GM04504 (cell line): ENCODE measurements at places on chromosomes 12 and 14.

GRCh38 chr12:125038976-125039625, 26.1 kb upstream of the AACS start:
- no peak for DNase-seq

- DNase-seq: no peak
Observed at GRCh38 chr14:89544636-89545301, 127.7 kb upstream of the FOXN3 start.

DNA sequence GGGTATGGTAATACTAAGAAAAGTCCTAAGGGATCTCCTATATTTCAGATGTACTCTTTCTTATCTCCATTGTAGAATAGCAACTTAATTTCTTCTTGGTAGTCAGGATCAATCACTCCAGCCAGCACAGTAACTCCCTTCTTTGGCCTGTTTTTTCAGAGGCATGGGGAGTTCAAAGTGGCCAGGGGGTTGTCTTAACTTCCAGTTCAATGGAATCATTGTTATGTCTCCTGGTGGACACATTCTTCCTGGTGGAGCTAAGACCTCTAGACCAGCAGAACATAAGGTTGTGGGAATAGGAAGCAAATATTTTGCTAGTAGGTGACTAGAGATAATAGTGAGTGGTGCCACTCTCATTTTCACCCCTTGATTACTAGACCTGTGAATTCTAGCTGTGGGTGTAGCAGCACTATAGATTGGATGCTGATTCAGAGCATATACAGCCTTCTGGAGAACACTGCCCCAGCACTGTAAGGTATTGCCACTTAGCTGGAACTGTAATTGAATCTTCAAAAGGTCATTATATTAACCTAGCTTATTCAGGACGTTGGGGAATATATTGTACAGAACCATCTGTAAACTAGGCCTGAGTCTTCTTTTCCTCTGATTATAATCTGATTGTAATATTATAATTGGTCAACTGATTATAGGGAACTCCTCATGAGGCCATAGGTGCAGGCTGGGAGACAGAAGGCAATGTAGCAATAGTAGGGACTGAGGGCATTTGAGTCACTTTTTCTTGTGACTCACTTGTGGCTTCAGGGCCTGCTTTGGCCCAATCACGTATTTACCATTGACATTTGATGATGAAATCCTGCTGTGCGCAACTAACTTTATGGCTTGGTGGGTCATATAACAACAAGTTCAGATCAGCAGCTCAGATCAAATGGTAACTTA, 60.2 kb upstream of the ATP2B1 start:
- DNase-seq: peak; percentile 95

- no peak for DNase-seq
Observed at GRCh38 chr14:52079239-52079959, 10.5 kb upstream of the NID2 start.
